ENCODE measurements at places on chromosomes 13 and 19.
A peak's percentile ranks its signal among the peaks of the same experiment; 100 is the strongest.

GRCh38 chr13:58950911-58951310 is 1212.8 kb downstream of the DIAPH3 start:
- DNase-seq = no peak

GRCh38 chr13:64470751-64471150 is 2759.4 kb downstream of the PCDH9 start:
- no peak for DNase-seq

DNA sequence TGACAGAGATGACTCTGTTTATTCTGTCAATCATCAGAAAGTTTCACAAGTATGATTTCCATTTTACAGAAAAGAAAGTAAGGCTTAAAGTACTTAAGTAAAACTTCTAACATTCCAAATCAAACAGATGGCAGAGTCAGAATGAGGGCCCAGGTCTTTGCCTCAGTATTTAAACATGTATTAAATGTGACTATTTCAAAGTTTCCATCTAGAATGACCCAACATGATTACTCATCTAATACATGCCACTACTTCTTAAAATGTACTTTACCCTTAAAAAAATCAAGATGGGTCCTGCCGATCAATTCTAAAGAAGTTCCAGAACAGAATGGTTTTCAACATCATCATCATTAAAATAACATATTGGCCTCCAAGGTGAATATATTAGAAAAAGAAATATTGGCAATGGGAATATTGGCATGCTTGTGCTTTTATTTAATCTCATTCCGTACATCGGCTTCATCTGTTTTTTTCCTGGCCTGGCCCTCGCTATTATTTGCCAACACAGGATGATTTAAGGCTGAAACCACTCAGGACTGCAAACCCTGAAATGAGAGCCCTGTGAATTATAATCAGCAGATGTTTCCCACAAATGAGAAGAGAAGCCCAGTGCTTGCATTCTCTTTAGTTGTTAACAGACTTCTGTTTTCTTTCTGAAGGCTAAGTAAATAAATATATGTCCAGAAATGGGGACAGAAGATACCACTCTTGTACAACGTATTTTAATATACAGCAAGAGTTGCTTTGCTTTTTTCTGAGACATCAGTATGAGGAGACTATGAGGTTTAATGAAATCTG is 340.0 kb downstream of the DNAJC15 start:
- DNase-seq = peak; percentile 16

- no peak for DNase-seq
Measured at GRCh38 chr19:48799358-48800300, 11.2 kb downstream of the BCAT2 start.

GRCh38 chr19:51012661-51013190 is 6.8 kb downstream of the KLK10 start:
- DNase-seq = no peak

DNA sequence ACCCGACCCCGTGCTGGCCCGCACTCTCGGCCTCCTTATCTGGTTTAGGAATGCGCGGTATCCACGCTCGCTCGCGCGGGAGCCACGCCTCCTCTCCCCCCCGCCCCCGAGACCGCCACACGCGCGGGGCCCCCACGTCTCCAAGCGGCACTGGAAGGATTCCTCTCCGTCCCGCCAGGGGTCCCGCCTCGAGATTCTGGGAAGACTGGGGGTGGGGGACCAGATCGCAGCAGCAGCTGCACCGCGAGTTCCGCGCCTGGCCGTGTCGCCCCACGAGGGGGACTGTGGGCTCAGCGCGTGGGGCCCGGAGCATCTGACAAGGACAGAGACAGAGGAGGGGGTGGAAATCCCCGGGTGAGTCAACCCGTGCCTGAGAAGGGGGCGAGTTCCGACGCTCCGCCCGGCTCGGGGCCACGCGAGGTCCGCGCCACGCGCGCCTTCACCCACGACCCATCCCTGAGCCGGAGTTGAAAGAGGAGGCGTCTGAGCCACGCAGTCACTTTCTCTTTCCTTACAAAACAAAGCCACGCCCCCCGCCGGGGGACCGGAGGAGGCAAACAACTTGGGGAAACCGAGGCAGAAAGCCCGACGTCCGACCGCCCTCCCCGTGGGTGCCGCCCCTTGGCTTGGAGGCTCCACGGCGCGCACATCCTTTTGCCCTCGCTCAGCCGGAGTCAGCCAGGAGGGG is 814 bp downstream of the S1PR2 start:
- no peak for DNase-seq

DNA sequence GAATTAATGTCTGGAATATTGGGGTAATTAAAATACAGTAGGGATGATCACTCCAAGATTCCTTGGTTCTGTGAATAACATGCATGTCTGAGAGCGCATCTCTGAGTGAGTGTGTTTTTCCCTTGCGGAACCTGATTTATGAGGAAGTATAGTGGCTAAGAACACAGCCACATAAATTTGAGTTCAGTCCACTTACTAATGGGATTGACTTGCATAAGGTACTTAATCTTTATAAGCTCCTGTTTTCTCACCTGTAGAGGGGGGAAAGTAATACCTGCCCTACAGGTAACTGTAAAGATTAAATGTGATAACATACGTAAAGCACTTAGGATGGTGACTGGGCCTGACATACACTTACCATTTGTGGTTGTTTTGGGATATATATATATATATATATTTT is 60.8 kb downstream of the KLF5 start:
- no peak for DNase-seq

All from AG04450 (cell line).